ENCODE measurements at places on chromosomes 3 and 15. TPM values are rescaled to one million over a fixed set of nuclear protein-coding genes. Genes with fewer than 3 reads are reported as not detected.

- no peak for DNase-seq
Measured at GRCh38 chr15:69433831-69434230, 18.8 kb upstream of the RPLP1 start.

GRCh38 chr3:147132168-147132567 is 274.2 kb downstream of the ZIC4 start:
- no peak for DNase-seq

GRCh38 chr3:126085841-126086240 is 1.9 kb upstream of the SLC41A3 start:
- no peak for DNase-seq

The C3orf85 gene
- not detected for total RNA-seq

The LRRC31 gene
- not detected for total RNA-seq
